ENCODE measurements at places on chromosomes 5 and 9. TPM values are rescaled to one million over a fixed set of nuclear protein-coding genes. Genes with fewer than 3 reads are reported as not detected.

- DNase-seq = no peak
Observed at GRCh38 chr5:141742866-141743851, 61.1 kb upstream of the ARAP3 start.

- no peak for DNase-seq
Observed at GRCh38 chr9:76887003-76887821, 18.7 kb downstream of the PRUNE2 start.

TSSK1B gene
- not detected for total RNA-seq

GRCh38 chr9:122398371-122398924 lies 27.6 kb downstream of the PTGS1 start:
- no peak for DNase-seq

DNA sequence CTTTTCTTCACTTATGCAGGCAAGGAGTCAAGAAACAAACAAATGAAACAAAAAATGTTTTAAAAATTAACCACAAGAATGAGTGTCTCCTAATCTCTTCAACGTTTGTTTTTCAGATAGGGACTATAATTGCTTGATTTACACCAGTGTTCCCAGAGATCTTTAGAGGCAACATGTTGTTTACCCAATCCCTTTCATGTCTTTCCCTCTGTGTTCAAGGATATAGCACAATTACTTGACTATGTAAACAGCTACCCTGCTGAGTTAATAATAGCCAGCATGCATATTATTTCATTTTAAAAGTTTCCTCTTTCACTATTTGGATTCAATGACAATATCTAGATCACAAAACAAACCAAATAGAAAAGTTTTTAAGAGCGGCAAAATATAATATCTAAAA lies 25.1 kb upstream of the SHISAL2B start:
- no peak for DNase-seq

NTNG2 gene
- total RNA-seq = 5.1 TPM

GRCh38 chr9:129632460-129632859 lies 6.5 kb downstream of the NTMT1 start:
- DNase-seq = no peak

Measured in Panc1 (cell line).